Cerebellar nuclear complex (tissue), 1 donor: ENCODE measurements at places on chromosomes 12 and 14.

- DNase-seq, result no peak
Measured at GRCh38 chr12:124750149-124750656, 113.5 kb downstream of the SCARB1 start.

GRCh38 chr14:101090976-101091375 is 187.5 kb upstream of the RTL1 start:
- no peak for DNase-seq

DNA sequence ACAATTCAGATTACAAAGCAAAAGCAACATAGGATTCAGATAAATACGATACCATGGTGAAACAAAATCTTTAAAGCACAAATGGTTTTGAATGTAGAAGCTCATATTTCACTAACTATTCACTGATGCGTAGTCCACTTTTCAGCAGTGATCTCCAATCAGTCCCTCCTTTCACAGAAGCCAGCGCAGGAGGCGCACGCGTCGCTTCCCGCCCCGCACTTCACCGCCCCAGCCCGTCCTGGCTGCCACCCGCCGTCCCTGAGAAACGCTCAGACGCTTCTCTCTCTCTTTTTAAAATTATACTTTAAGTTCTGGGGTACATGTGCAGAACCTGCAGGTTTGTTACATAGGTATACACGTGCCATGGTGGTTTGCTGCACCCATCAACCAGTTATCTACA is 19.8 kb upstream of the CHFR start:
- no peak for DNase-seq

GRCh38 chr12:131674373-131674772 is 36.5 kb upstream of the SFSWAP start:
- no peak for DNase-seq

GRCh38 chr14:23704890-23705289 is 68.7 kb downstream of the DHRS2 start:
- no peak for DNase-seq

DNA sequence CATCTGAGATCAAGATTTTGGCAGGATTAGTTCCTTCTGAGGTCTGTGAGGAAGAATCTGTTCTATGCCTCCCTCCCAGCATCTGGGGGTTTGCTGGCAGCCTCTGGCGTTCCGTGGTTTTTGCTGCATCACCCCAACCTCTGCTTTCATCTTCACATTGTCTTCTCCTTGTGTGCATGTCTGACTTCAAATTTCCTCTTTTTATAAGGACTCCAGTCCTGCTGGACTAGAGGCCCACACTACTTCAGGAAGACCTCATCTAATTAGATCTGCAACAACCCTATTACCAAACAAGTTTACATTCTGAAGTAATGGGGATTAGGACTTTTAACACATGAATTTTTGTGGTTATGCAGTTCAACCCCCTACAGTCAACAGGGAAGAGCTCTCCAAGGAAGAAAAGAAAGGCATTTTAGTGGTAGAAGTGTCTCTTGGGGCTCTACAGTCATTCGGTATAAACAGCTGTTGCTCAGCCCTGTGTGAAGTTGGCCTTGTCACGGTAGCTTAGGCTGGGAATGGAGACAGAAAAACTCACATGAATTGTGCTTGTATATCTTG is 89.7 kb downstream of the CAND1 start:
- no peak for DNase-seq

DNA sequence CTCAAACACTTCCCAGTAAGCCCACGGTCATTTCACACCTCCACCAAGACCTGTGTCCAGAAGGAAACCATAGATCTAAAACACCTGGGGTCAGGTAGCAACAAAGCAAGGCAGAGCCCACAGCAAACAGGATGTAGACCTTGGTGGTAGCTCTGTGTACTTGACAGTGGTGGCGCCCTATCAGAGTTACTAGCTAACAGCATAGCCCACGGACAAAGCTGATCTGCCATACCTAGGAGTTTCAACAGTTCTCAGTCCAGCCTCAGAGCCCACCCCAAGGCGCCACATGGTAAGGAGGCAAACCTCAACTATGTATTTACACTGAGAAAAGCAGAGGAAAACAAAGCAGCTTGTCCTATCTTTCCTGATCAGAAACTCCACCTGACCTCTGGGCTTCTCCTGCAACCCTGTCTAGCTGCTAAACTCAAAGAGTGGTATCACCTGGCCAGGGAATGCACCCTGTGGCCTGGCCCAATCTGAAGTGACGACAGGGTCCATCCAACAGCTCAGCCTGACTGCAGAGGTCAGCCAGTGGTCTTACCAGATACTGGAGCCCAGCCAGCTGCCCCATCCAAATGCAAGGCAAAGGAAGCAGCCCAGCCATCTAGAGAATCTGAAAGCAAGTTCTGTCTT is 46.3 kb downstream of the STON2 start:
- no peak for DNase-seq

GRCh38 chr12:100567945-100568344 is 5.5 kb upstream of the GAS2L3 start:
- no peak for DNase-seq

DNA sequence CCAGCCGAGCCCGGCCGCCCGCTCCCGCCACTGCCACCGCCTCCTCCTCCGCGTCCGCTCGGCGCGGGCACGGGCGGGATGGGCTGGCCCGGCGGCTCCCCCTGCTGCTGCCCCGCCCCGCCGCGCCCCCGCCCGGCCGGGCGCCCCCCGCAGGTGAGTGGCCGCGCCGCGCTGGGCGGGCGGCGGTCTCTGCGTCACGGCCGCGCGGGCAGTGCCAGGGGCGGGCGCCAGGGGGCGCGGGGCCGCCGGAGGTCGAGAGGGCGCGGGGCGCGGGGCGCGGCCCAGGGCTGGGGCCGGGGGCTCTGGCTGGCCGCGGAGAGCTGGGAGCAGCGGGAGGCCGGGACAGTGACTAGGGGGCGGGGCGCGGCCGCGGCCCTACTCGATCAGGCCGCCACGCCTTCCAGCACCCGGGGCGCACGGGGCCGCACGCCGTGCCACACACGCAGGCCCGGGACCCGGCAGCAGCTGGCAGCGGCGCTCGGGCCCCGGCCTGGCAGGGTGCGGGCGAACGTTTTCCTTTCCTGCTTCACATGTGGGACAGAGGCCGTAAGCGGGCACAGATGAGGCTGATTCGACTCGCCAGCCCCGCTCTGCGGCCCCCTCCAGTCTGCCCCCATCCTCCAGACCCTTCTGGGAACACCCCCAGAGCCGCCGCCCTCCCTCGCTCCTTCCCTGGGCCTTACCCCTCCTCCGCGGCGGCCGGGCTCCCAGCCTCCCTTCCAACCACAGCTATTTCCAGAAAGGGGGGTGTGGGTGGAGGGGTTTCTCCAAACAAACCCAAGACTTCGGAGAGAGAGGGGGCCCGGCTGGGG is 2.4 kb upstream of the TNS2 start:
- no peak for DNase-seq

DNA sequence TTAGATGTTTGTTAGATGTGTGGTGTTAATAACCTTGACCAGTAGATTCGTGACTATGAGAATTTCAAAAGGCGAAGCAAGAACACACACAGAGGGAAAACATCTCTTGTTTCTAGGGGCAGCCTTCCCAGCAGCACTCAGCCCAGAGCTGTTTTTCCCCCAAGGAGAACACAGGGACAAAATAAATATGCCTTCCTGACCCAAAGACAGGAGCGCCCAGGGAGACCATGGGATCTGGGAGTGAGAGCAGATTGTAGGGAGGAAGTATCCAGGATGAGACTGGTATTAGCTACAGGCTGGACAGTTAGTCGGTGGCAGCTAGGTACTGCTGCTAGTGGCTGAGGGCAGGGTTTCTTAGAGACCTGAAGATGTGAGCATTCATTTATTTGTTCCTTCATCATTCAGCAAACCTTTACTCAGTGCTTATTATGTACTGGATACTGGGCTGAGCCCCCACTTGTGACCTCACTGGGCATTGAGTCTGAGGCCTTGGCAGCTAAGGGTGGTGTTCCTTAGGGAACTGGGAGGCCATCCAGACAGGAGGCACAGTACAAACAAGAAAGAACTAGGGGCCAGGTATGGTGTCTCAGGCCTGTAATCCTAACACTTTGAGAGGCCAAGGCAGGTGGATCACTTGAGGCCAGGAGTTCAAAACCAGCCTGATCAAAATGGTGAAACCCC is 469.8 kb downstream of the ZFP36L1 start:
- DNase-seq, result no peak

DNA sequence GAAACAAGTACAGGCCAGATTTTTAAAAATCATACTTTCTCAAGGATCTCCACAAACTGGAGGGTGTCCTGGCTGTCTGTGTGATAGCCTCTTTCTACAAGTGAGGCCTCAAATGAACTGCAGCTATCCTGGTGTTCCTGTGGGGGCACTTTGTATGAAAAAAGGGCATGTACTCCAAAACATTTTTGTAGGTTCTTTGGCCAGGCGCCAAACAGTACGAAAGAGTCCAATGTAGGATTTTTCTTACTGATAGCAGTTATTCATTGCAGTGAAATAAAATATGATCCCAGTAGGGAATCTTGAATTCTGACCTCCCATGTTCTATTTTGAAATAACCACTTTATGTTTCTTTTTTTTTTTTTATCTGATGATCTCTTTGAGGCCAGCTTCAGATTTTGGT is 381.7 kb downstream of the PAWR start:
- DNase-seq, result no peak

GRCh38 chr12:64631197-64631596 is 20.9 kb downstream of the RASSF3 start:
- DNase-seq, result no peak

- no peak for DNase-seq
Measured at GRCh38 chr14:54261283-54261682, 135.5 kb upstream of the CDKN3 start.

GRCh38 chr12:99476956-99477355 is 170.6 kb upstream of the GARIN6 start:
- DNase-seq, result no peak

- no peak for DNase-seq
Measured at GRCh38 chr12:2960390-2960956, 1.3 kb downstream of the TEAD4 start.

- no peak for DNase-seq
Measured at GRCh38 chr12:30828686-30829085, 73.9 kb upstream of the CAPRIN2 start.

- no peak for DNase-seq
Measured at GRCh38 chr12:12212769-12213168, 54.1 kb downstream of the LRP6 start.

GRCh38 chr14:75427126-75427481 is 718 bp upstream of the JDP2 start:
- no peak for DNase-seq

DNA sequence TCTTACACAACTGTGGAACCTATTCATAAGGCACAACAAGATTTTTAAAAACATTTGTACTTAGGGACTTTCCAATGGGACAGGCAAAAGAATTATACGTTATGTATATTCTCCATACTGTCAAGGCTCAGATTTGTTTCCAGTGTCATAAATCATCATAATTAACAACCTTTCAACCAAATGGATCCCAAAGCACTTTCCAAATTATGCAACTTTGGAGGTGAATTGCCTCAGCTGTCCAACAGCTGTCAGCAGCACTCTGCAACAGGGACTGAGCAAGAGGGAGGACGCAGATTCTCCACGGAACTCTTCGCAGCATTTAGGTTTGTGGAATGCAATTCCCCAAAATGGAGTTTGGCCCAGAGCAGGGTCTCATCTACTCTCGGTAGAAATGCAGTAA is 186.6 kb downstream of the PAX9 start:
- DNase-seq, result no peak

- no peak for DNase-seq
Measured at GRCh38 chr14:79663453-79663852, 547.9 kb downstream of the DIO2 start.

GRCh38 chr12:18221726-18222125 is 39.6 kb upstream of the PIK3C2G start:
- DNase-seq, result no peak

DNA sequence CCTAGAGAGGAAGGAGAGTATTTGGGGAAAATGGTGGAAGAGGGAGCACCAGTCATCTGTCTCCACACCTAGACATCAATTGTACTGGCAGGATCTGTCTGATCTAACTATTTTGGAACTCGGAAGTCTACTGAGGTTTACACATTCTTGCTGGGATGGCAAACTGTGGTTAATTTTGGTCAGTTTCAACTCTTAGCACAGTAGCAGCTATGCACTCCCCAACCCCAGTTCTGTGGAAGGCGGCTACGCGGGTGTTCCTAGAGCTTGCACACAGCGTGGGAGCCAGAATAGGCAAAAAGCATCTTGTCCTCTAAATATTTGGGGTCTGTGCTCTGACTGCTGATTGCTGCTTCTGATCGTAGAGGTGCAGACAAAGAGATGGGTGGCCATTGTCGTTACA is 33.8 kb downstream of the TECPR2 start:
- DNase-seq, result no peak

DNA sequence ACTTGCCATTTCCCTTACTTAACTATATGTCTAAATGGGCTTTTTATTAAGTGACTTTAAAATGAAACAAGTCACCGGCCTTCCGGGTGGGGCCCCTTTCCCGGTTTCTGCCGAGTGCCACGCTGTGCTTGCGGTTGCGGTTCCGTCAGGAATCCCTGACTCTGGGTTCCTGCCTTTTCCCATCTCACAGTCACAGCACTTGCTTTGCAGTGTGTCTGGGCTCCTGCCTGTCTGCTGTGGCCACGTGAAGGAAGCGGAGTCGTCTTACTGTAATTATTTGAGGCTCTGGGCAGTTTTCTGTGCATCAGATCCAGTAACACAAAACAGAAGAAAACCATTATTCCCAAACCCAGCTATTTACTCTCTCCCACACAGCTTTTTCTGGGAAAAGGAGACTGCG is 44.0 kb upstream of the FRMD6 start:
- DNase-seq, result no peak

- no peak for DNase-seq
Measured at GRCh38 chr14:72613231-72613974, 280.5 kb downstream of the DPF3 start.

DNA sequence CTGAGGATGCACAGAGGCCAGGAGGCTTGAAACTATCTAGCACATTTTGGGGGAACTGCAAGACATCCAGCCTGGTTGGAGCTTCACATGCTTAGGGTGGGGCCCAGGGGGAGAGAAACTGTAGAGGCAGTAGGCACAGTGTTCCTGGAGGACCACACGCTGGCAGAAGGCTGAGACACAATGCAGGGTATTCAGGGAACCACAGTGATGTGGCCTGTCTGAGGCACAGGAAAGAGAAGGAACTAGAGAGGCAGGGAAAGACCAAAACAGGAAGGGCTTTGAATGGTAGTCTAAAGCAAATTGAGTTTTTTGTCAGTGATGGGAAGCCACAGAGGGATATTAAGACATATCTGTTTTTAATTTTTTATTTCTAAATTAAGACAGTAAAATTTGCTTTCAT is 100.2 kb upstream of the PRICKLE1 start:
- DNase-seq, result no peak
